ACHN (cell line): ENCODE measurements at places on chromosomes 16 and 17.

- DNase-seq, result no peak
Measured at GRCh38 chr16:11271610-11272009, 1.8 kb downstream of the PRM3 start.

GRCh38 chr16:62392698-62393097, 356.5 kb upstream of the CDH8 start:
- DNase-seq, result no peak

DNA sequence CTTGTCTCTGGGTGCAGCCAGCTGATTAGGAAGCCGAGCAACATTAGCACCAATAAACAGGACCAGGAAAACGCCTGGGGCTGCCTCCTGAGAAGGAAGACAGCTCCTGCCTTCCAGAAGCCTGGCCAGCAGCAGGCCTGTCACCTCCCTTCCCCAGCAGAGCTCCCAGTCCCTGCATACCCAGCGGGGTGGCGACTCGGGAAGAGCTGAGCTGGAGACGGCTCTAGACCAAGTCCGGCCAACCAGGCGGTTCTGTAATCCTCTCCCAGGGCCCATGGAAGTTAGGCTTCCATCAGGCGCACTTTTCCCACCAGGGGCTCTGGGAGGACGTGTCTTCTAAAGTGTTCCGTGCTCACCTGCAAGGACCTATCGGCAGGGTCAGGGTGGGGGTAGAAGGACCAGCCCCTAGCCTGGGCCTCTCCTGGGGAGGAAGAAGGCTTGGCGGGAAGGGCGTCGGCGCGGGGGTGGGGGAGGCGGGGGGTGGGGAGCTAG, 12.0 kb upstream of the CLUH start:
- no peak for DNase-seq

DNA sequence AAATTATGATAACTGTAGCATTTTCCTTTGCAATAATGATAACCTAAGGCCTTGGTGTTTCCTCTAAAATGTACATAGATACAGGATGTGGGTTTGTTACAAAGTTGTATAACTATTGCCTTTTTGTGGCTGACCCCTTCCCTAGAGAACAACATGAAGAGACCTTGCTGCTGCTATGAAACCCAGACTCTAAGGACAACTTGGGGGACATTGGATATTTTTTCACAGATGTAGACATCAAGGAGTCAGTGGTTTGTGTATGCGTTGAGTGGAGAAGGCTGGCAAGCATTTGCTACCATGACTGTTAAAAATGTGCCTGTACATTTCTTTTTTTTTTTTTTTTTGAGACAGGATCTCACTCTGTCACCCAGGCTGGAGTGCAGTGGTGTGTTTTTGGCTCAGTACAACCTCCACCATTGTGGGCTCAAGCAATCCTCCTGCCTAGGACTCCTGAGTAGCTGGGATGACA, 12.3 kb downstream of the HMOX2 start:
- DNase-seq, result no peak

- DNase-seq, result no peak
Measured at GRCh38 chr16:4433228-4433627, 7.6 kb downstream of the DNAJA3 start.

GRCh38 chr16:11100239-11100750, 155.7 kb downstream of the SOCS1 start:
- peak; percentile 74 for DNase-seq

- DNase-seq, result no peak
Measured at GRCh38 chr17:48282303-48282702, 147.7 kb downstream of the SKAP1 start.

GRCh38 chr16:68009157-68009735, 6.5 kb downstream of the DPEP2NB start:
- DNase-seq, result no peak

DNA sequence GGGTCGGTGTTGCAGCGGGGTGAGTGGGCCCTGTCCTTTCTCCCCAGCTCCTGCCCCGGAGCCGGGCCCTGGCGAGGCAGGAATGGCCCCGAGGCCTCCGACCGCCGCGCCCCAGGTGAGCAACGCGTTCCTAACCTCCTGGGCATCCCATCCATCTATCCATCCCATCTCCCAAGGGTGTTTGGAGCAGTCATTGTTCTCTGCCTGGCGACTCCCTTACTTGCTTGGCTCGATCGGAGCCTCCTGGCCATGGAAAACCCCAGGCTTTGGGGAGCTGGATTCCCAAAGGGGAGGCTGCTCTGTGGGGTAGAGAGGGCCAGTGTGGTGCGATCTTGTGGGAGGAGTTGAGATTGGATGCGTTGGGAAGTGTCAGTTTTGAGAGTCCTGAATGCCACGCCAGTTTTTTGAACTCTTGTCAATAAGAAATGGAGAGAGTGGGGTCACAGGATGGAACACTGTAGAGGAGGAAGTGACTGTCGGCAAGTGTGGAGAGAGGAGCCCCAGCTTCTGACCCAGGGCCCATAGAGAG, 684 bp downstream of the ZFP90 start:
- DNase-seq, result no peak

DNA sequence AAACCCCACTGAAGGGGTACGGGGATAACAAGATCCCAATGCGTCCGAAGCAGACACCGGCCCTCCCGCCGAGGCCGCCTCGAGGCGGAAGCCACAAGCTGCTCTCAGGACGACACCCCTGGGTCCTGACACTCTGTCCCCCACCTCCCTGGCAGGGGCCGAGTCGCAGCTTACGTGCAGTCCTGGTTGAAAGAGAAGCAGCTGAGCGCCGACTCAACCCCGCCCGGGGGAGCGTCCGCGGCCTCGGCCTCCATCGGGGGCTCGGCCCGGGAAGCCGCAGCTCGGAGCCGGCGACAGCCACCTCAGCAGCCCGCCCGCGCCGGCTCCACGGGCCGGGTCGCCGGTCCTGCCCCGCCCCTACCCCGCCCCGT, at the start of gene WIPI1:
Gene WIPI1 (minus strand): TSS at position 329 of the 371 bp plus-strand sequence. CDS start 75 bp downstream, at position 254.
- no peak for DNase-seq

GRCh38 chr17:8074554-8074953, 13.0 kb downstream of the ALOX12B start:
- DNase-seq, result no peak

GRCh38 chr16:65819136-65819898, 547.2 kb upstream of the CDH5 start:
- no peak for DNase-seq

GRCh38 chr16:8660841-8661301, 13.5 kb upstream of the ABAT start:
- peak; percentile 82 for DNase-seq

GRCh38 chr17:81471818-81472456, 40.7 kb downstream of the ACTG1 start:
- DNase-seq, result no peak

DNA sequence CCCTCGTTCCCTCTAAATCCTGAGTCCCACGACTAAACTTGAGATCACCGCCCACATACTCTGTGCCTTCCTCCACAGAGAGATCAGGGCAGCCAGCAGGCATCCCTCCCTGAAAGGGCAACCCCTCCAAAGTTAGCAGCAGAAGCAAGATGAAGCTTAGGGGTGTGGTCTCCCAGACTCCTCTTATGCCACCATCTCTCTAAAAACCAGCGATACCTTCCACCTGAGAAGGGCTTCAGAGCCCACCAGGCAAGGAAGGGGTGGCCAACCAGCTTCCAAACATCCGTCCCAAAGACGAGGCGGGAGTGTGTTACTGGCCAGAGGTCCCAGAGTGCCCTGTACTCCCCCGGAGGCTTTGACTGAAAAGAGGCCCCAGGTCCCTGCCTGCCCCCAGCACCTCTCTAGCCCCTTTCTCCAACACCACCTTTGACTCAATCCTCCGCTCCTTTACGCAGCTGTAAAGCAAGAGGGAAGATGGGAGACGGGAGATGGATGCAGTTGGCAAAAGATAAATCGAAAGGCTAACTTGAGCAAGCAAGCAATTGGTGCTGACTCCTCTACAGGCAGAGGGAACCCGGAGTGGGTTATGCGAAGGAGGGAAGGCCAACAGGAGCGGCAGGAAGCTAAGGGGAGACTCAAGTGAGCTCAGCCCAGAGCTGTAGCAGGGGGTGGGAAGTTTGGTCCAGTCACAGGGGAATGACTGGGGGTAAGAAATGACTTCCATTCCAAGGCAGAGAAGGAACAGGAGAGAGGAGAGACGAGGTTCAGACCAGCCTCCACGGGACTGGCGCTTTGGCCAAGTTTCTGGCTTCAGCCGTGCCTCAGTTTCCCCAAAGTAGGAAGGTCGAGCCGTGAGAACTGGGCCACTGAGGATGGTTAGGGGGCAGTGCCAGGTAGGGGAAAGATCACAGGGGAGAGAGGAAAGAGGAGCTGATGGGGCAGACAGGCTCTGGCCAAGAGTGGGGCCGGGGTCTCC, 1.0 kb downstream of the ST3GAL2 start:
- peak; percentile 59 for DNase-seq

- no peak for DNase-seq
Measured at GRCh38 chr17:80783971-80784370, 207.7 kb upstream of the CHMP6 start.

- peak; percentile 31 for DNase-seq
Measured at GRCh38 chr17:77581480-77581879, 377.0 kb upstream of the TNRC6C start.

- DNase-seq, result no peak
Measured at GRCh38 chr17:15184872-15185624, 80.1 kb downstream of the PMP22 start.

GRCh38 chr17:58410714-58411407, 6.5 kb downstream of the RNF43 start:
- no peak for DNase-seq

DNA sequence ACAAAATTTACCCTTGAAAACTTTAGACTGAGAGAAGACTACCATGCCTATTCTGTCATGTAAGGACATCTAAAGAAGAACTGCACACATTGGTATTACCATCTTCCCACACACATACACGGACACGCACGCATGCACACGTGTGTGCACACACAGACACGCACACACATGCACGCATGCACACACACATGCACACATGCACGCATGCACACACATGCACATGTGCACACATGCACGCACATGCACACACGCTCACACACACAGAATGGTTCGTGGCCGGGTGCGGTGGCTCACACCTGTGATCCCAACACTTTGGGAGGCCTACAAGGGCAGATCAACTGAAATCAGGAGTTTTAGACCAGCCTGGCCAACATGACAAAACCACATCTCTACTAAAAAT, 296.9 kb upstream of the HSBP1 start:
- DNase-seq, result no peak

DNA sequence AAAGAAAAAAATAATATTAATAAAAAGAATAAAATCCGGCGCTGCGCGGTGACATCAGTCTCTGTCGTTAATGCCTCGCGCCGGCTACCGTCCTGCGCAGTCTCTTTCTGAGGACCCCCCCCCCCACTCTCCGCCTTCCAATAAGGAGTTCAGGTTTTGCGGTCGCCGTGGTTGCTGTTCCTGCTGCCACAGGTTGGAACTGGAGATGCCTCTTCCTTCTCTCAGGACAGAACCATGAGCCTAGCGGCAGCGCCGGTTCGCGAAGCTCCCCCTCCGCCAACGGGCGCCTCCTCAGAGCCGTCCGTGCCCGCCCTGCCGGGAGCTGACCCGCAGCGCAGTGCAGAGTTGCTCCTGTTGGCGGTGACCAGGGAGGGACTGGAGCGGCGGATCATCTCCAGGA, 2093.4 kb downstream of the TP53TG3F start:
- no peak for DNase-seq

GRCh38 chr16:55176901-55177300, 147.1 kb upstream of the IRX6 start:
- DNase-seq, result no peak

GRCh38 chr17:62859146-62859545, 51.0 kb upstream of the MARCHF10 start:
- no peak for DNase-seq

- DNase-seq, result no peak
Measured at GRCh38 chr17:35018814-35019213, 38.5 kb downstream of the LIG3 start.

- DNase-seq, result no peak
Measured at GRCh38 chr17:8438441-8438840, 2.8 kb downstream of the NDEL1 start.

GRCh38 chr16:48622456-48623303, 12.7 kb upstream of the N4BP1 start:
- no peak for DNase-seq

GRCh38 chr16:68229431-68230175, 6.3 kb downstream of the ESRP2 start:
- DNase-seq, result peak; percentile 73

- no peak for DNase-seq
Measured at GRCh38 chr17:77848257-77848656, 110.2 kb upstream of the TNRC6C start.

DNA sequence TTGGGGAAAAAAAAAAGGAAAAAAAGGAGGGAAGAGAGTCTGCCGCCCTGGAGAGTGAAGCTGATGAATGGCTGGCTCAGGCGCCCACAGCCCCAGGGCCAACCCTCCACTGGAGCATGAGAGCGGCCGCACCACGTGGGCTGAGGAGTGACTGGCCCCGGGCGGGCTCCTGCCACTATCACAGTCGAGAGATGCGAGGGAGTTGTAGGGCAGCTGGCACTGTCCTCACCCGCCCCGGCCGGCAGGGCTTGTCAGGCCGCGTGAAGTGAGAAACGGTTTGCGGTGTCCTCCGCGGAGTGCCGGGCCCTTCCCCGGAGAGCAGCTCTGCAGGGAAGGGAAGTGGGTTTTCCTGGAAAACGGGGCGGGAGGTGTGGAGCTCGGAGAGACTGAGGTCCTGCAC, 45.9 kb downstream of the JPH3 start:
- no peak for DNase-seq

DNA sequence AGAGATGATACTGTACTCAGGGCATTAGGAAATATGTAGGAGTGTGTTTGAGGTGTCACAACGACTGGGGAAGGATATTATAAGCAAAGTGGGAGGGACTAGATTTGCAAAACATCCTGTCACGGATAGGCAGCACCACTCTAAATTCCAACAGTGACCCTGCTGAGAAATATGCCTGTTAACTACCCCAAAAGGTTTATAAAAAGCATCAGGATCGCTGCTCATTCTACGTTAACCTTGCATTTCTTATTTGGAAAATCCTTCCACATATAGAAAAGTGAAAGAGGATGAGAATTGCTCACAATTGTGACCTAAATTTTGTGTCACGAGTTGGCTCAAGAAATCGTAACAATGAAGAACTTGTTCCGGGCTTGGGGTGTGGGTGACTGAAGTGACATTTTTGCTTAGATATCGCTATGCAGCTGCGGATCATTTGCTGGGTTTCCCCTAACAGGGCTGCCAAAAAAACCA, 51.6 kb downstream of the N4BP1 start:
- DNase-seq, result no peak

- no peak for DNase-seq
Measured at GRCh38 chr16:71264299-71264698, 24.9 kb downstream of the CMTR2 start.

DNA sequence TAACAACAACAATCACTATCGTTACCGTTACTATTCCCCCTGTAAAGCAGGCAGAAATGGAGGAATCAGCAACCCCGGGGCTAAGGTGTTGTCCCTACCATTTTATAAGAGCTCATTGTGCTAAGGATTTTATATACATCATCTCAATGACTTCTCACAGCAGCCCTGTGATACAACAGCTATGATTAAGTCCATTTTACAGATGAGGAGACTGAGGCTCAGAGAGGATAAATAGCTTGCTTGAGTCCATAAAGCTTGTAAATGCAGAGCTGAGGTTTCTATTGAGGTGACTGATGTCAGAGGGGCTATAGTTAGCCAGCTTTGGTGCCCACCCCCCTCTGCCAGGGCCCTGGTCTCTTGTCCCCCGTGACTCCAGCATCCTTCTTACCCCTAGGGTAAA, 16.7 kb upstream of the PDK2 start:
- DNase-seq, result no peak
